ENCODE measurements at places on chromosomes 5 and 9.

- no peak for DNase-seq
Observed at GRCh38 chr9:7177383-7177782, 419.6 kb downstream of the KDM4C start.

DNA sequence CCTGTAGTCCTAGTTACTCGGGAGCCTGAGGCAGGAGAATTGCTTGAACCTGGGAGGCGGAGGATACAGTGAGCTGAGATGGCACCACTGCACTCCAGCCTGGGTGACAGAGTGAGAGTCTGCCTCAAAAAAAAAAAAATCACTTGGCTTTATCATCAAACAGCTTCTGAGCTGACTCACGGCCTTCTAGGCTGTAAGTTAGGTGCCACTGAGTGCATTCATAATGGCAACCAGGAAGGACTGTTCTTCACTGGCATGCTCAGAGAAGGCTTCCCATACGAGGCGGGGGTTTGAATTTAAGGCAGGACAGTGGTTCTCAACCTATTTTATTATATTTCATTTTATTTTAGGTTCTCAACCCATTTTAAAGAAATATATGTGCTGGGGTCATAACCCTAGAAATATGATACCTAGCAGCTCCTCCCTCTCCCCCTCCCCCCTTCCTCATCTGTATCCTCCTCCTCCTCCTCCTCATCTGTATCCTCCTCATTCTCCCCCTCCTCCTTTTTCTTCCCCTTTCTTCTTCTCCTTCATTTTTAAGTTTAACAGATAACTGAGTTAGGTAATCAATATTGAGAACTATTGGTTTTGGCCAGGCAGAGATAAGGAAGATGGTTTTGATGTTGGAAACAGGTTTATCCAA, 19.0 kb upstream of the LHFPL2 start:
- no peak for DNase-seq

- no peak for DNase-seq
Observed at GRCh38 chr9:36932198-36932597, 101.9 kb downstream of the PAX5 start.

- no peak for DNase-seq
Observed at GRCh38 chr5:17918373-17919104, 284.3 kb downstream of the TAF11L14 start.

GRCh38 chr5:1565737-1566734, 42.3 kb upstream of the LPCAT1 start:
- no peak for DNase-seq

DNA sequence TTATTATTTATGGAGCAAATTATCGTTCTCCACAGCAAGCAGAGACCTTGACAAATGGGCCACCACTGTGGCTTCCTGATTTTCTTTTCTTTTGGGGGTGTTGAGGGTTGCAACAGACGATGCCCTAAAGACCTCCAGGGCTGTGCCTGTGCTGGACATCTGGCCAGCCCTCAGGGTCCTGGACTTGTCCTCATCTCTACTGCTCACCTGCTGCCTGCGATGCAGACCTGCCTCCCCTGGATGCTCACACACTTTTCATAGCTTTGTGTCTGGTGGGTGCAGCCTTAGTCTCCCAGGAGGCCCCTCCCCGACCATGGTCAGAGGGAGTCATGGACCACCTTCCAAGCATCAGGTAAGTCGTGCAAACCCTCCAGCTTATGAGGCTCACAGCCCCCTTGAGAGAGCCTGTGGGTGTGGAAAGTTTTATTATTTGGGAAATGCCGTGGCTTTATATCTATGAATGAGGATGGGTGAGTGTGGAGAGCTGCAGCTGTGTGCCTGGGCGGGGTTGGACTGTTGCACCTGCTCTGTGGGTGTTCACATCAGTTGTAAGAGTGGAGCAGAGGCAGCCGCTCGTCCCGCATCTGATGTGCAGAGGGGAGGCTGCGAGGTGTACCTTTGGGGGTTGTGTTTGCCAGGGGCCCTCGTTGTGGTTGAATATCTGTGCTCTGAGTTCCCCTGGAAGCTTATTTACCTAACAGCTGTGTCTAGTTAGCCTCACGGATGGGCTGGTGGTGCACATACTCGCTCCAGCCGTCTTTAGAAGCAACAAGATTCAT, 126.3 kb upstream of the IRX4 start:
- DNase-seq, result no peak

- no peak for DNase-seq
Observed at GRCh38 chr5:127746756-127747155, 43.6 kb downstream of the CCDC192 start.

DNA sequence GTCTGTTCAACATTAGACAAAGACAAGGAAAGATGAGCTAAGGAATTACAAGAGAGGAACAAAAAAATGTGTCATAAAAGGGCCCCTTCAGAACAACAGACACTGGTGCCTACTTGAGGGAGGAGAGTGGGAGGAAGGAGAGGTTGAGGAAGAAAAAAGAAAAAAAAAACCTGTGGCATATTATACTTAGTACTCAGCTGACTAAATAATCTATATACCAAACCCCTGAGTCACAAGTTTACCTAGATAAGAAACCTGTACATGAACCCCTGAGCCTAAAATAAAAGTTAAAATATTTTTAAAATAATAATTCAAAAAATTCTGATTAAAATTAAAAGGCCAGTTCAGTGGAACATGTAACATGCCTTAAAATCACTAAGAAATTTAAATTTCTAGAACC, 107.3 kb downstream of the MTREX start:
- no peak for DNase-seq

DNA sequence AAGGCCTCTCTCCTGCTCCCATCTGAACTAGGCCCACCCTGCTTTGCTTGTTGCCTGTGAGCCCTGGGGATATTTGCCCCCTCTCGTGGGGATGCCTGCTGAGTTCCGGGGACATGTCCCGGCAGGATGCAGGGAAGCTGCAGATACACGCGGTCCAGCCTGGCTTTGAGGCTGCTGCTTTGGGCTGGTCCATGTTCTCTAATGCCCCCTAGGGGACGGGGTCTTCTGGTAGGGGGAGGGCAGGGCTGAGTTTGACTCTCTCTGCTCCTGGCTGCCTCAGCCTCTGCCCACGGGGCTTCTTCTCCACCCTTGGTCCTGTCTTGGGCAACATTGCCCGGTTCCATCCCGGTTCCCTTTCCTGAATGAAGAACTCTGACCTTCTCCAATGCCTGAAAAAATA, 84.9 kb upstream of the ASS1 start:
- DNase-seq, result no peak

GRCh38 chr5:132501961-132502931, 11.7 kb upstream of the IRF1 start:
- DNase-seq, result no peak

GRCh38 chr9:21320465-21320864, 14.7 kb downstream of the KLHL9 start:
- DNase-seq, result no peak

DNA sequence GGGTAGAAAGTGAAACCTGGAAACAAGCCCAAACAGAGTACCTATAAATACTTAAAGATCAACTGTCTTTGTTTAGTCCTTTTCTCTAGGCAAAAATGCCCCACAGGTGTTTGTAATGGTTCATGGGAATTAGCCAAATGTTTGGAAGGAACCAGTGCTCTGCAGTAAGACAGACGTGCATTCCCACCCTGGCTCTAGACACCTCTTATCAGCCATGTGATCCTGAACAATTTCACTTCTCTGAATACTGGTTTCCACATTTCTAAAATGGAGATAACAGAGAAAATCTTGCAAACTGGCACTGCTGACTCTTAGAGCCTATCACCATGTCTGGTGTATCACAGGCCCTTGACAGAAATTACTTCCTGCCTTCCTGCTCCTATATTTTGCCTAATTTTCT, 30.0 kb downstream of the GLIS3 start:
- DNase-seq, result no peak

DNA sequence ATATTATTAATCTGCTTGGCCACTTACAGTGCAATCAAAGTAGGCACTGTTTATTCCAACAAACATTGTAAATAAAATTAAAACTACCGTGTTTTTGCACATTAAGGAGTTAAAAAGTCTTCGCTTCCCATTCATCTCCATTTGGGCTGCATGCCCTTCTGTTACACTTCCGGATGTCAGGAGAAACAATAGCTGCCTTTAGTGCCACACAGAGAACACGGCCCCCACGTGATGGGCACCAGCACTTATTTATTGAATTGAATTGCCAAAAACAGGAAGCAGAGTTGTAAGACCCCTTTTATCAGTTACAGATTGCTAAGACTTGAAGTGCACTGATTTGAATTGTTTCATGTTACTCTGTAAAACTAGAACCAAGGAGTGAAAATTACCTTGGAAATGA, 80.4 kb downstream of the LHFPL2 start:
- DNase-seq, result no peak
